Placental pericyte (primary cell): ENCODE measurements at places on chromosomes 11 and 22. TPM values are rescaled to one million over a fixed set of nuclear protein-coding genes. Genes with fewer than 3 reads are reported as not detected.

The SLN gene
- total RNA-seq: not detected in 2 replicates

The DENND6B gene
- total RNA-seq: 1.7 and 3.3 TPM in 2 replicates

The LYVE1 gene
- total RNA-seq: not detected in 2 replicates

The LRP5 gene
- 21.2 and 70.9 TPM in 2 replicates for total RNA-seq

The ASPHD2 gene
- 0.66 and 0.86 TPM in 2 replicates for total RNA-seq

The KIRREL3 gene
- 0.22 and 1.0 TPM in 2 replicates for total RNA-seq

The OR2AG2 gene
- total RNA-seq: 1.6 TPM in 1 of 2 replicates, not detected in the other

The LRRC56 gene
- total RNA-seq: 1.6 and 2.8 TPM in 2 replicates

The POU2AF2 gene
- not detected in 2 replicates for total RNA-seq

The CHRM1 gene
- total RNA-seq: not detected in 2 replicates

The RAPSN gene
- 0.14 and 0.44 TPM in 2 replicates for total RNA-seq

The CCDC188 gene
- total RNA-seq: 0.14 TPM in 1 of 2 replicates, not detected in the other

The AKIP1 gene
- total RNA-seq: 28.7 and 54.8 TPM in 2 replicates

The RBM14 gene
- total RNA-seq: 14.4 and 53.5 TPM in 2 replicates

The MOGAT2 gene
- total RNA-seq: not detected in 2 replicates

The OR4D10 gene
- total RNA-seq: not detected in 2 replicates

The TMPRSS5 gene
- under 0.01 and 3.7 TPM in 2 replicates for total RNA-seq

The LAMTOR1 gene
- 132 and 155 TPM in 2 replicates for total RNA-seq

The BIK gene
- 0.14 and 1.3 TPM in 2 replicates for total RNA-seq

The POTEH gene
- total RNA-seq: not detected in 2 replicates

The GDPD4 gene
- total RNA-seq: 0.44 TPM in 1 of 2 replicates, not detected in the other

The TMEM9B gene
- total RNA-seq: 22.5 and 52.3 TPM in 2 replicates

The C11orf16 gene
- not detected in 2 replicates for total RNA-seq

The MEN1 gene
- total RNA-seq: 20.4 and 25.5 TPM in 2 replicates

The OR52E1 gene
- not detected in 2 replicates for total RNA-seq

The OSM gene
- not detected in 2 replicates for total RNA-seq

The TESMIN gene
- 0.44 and 0.57 TPM in 2 replicates for total RNA-seq

The PKNOX2 gene
- total RNA-seq: 2.8 and 7.7 TPM in 2 replicates

The OR52I1 gene
- total RNA-seq: not detected in 2 replicates

The PRAME gene
- 0.14 and 0.44 TPM in 2 replicates for total RNA-seq

The HTR3A gene
- total RNA-seq: not detected in 2 replicates

The SMTNL1 gene
- total RNA-seq: not detected in 2 replicates

The OR4D5 gene
- total RNA-seq: not detected in 2 replicates

The DDX17 gene
- total RNA-seq: 439 and 549 TPM in 2 replicates

The ABCC8 gene
- not detected in 2 replicates for total RNA-seq

The CSNK2A3 gene
- 2.0 TPM in 2 replicates for total RNA-seq

The GAL3ST3 gene
- total RNA-seq: not detected in 2 replicates

The KCTD14 gene
- total RNA-seq: 0.44 and 1.7 TPM in 2 replicates

The MPPED2 gene
- not detected in 2 replicates for total RNA-seq

The CHRDL2 gene
- not detected in 2 replicates for total RNA-seq

The RPS6KB2 gene
- 59.7 and 71.3 TPM in 2 replicates for total RNA-seq

The TRAPPC4 gene
- total RNA-seq: 90.2 and 124 TPM in 2 replicates

The OR8D1 gene
- not detected in 2 replicates for total RNA-seq

The C11orf86 gene
- not detected in 2 replicates for total RNA-seq

The RTCB gene
- 136 and 151 TPM in 2 replicates for total RNA-seq

The RIBC2 gene
- 0.44 and 3.1 TPM in 2 replicates for total RNA-seq

The CNTF gene
- 2.4 and 4.9 TPM in 2 replicates for total RNA-seq
